ENCODE measurements at places on chromosomes 5 and 9. TPM values are rescaled to one million over a fixed set of nuclear protein-coding genes. Genes with fewer than 3 reads are reported as not detected.

Gene PKD2L2
- total RNA-seq, result not detected

Gene MSMP
- not detected for total RNA-seq

Gene INVS
- 19.8 TPM for total RNA-seq

Gene SPRY4
- 14.7 TPM for total RNA-seq

Gene CAMK2A
- total RNA-seq, result 0.73 TPM

Gene TCF7
- 20.9 TPM for total RNA-seq

Gene AJM1
- total RNA-seq, result 0.73 TPM
